ENCODE measurements at places on chromosomes 13 and 19.

DNA sequence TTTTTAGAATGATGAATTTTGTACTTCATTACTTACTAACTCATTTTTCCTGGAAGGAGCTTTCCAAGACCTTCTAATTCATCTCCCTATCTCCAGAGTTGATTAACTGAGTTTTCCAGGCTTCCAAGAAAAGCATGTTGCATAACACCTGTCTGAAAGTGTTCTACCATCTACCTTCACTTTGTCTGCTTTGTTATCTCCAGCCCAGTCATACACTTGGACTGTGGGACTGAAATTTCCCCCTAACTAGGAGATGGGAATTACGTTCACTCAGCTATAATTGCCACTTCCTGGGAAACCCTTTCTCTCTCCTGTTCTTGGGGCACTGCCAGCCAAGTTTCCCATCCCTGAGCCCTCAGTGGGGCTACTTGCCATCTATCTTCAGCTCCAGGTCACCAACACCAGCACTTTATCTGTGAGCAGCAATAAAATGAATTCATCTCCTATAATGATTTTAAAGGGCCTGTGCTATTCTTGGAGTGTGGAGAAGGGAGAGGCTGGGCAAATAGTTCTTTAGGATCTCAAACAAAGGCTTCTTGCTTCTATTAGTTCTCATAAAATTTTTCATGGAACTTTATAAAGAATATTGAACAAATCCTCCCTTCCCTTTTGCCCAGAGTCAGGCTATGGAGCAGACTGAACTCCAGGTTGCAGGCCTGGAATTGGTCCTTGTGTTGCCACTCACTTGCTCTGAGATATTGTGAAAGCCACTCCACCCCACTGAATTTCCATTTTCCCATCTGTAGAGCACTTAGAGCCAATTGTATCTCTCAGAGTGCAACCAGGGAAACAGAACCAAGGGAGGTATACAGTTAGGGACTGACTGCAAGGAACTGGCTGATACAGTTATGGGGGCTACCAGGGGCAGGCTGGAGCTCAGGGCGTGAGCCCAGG lies 17.8 kb upstream of the ATP12A start:
- no peak for DNase-seq

- no peak for DNase-seq
Observed at GRCh38 chr13:36921631-36922301, 1.7 kb upstream of the SMAD9 start.

DNA sequence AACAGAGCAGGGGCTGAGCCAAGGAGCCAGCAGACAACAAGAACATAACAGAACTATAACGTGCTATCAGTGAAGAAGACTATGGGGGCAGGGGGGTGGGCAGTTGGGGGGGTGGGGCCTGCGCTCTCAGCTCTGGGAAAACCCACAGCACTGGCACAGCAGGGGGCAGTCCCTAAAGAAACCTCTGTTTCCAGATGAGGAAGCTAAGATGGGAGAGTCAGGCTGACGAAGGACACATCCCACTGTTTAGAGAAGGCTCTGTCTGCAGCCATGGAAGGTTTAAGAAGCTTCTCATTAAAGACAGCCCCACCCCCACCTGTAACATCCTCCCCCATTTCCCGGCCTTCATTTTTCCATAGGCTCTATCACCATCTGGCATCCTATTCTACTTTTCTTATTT lies 7.1 kb upstream of the DOCK9 start:
- no peak for DNase-seq

- DNase-seq = peak; percentile 85
Observed at GRCh38 chr19:4186087-4186993, 3.9 kb downstream of the ANKRD24 start.

DNA sequence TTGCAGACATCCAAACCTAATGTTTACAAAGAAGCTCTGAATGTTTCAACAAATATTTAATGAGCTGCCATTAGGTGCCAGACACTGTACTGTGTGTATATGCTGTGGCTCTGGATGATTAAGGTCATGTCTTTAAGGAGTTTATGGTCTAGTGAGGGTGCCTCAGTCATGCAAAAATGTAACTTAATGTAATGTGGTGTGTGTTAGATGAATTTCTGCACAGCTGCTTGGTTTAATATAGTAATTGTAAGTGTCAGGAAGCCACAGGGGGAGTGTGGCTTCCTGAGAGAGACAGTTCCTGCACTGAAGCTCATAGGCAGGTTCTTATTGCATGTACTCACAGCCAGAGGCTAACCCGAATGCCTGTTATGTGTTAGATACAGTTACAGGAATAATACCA lies 43.3 kb downstream of the SPATA13 start:
- no peak for DNase-seq

- DNase-seq = peak; percentile 79
Observed at GRCh38 chr19:48735031-48735615, 5.3 kb downstream of the RASIP1 start.

DNA sequence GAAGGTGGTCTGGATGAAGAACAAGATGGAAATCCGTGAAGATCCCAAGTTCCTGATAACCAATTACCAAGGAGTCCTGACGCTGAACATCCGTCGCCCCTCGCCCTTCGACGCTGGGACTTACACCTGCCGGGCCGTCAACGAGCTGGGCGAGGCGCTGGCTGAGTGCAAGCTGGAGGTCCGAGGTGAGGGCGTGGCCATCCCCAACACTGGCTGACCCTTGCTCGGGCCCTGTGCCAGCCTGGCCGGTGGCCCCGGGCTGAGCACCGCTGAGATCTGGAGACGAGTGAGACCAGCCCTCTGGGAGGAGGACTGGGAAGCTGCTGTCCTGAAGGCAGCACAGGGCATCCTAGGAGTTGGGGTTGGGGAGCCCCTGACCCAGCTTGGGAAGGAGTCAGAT lies 12.0 kb upstream of the EMC10 start:
- DNase-seq = no peak

GRCh38 chr13:81682081-81682630 lies 1341.2 kb upstream of the SPRY2 start:
- DNase-seq = no peak

- no peak for DNase-seq
Observed at GRCh38 chr13:99346335-99347042, 39.3 kb upstream of the GPR183 start.

Measured in Calu3 (cell line).